Uterus (tissue), 4 donors: ENCODE measurements at places on chromosomes 7 and 10.
A peak's percentile ranks its signal among the peaks of the same experiment; 100 is the strongest.

- H3K27me3 ChIP-seq: no peaks in the 10 kb centered on the region
- no peaks in the 10 kb centered on the region for H3K4me1 ChIP-seq
- H3K27ac ChIP-seq: no peak overlapping the region
- no peak for DNase-seq
These were observed 85.4 kb upstream of the TRIL start for GRCh38 chr7:29043576-29043975.

DNA sequence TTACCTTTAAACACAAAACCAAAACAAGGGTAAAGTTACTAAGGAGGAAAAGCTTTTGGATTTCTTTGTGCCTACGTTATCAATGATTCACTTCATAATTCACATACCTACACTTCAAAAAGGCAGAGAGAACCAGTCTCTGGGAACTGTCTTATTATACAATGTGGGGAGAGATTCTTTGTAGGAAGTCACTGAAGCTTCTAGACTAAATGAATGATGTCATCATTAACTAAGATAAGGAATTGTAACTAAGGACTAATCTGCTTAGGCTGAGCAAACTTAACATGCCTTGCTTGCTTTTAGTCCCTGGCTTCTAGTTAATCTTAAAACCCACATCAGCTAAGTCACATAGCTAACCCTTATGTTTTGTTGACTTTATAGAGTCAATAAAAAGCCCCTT, 771.2 kb downstream of the NXPH1 start:
- no peak overlapping the region for H3K27ac ChIP-seq
- no peaks in the 10 kb centered on the region for H3K4me1 ChIP-seq
- H3K27me3 ChIP-seq: no peaks in the 10 kb centered on the region
- DNase-seq: no peak

DNA sequence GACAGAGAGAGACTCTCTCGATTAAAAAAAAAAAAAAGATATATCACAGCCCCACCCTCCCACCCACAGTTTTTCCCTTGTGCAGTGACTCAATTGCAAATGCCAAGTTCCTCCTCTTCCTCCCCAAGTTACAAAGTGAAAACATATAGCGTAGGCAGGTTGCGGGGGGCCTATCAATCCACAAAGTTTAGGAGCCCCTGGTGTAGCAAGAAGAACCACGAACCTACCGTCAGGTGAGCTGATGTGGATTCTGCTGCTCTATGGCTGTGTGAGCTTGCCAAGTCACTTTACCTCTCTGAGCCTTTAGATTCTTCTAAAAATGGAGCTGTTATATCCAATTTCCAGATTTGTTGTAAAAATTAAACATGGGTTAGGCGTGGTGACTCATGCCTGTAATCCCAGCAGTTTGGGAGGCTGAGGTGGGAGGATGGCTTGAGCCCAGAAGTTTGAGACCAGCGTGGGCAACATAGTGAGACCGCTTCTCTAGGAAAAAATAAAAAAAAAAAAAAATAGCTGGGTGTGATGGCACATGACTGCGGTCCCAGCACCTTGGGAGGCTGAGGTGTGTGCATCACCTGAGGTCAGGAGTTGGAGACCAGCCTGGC, 8.2 kb upstream of the RHBDD2 start:
- H3K27ac ChIP-seq: no peak overlapping the region
- H3K27me3 ChIP-seq: no peaks in the 10 kb centered on the region
- no peaks in the 10 kb centered on the region for H3K36me3 ChIP-seq
- no peak overlapping the region for H3K4me3 ChIP-seq
- DNase-seq: no peak

GRCh38 chr7:156543699-156544598, 96.6 kb upstream of the RNF32 start:
- H3K36me3 ChIP-seq: no peaks in the 10 kb centered on the region
- no peaks in the 10 kb centered on the region for H3K27me3 ChIP-seq
- no peak overlapping the region for H3K4me3 ChIP-seq
- DNase-seq: no peak
- H3K4me1 ChIP-seq: no peaks in the 10 kb centered on the region
- H3K27ac ChIP-seq: no peak overlapping the region

- no peaks in the 10 kb centered on the region for H3K27me3 ChIP-seq
- H3K27ac ChIP-seq: no peak overlapping the region
- no peaks in the 10 kb centered on the region for H3K36me3 ChIP-seq
These were observed 108.2 kb downstream of the OSBPL3 start for GRCh38 chr7:24871770-24872169.

DNA sequence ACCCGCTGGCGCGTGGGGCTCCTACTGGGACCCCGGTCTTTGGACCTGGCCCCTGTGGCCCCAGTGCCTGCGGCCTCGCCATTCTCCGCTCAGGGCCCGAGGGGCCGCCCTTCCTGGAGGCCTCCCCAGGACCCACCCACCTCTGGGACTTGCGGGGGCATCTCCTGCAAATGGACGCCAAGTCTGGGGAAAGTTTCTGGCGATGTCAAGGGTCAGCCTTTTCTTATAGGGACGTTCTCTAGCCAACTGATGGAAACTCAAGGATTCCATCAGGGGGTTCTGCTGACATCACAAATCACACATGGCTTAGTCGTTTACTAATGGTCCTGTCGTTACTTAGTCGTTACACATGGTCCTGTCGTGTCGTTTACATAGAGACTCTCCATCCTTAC, 57.7 kb upstream of the RHOBTB1 start:
- no peaks in the 10 kb centered on the region for H3K36me3 ChIP-seq
- H3K4me1 ChIP-seq: no peaks in the 10 kb centered on the region
- no peak for DNase-seq
- peak overlapping the region; percentile 2 for H3K4me3 ChIP-seq
- no peaks in the 10 kb centered on the region for H3K27me3 ChIP-seq

- no peak overlapping the region for H3K27ac ChIP-seq
- H3K4me3 ChIP-seq: no peak overlapping the region
- no peak for DNase-seq
- no peaks in the 10 kb centered on the region for H3K36me3 ChIP-seq
These were observed 60.4 kb downstream of the ANKIB1 start for GRCh38 chr7:92306153-92306552.

- H3K27ac ChIP-seq: peak overlapping the region; percentile 76
- no peak overlapping the region for H3K4me3 ChIP-seq
- H3K4me1 ChIP-seq: peaks cover 13% of the 10 kb centered on the region
- H3K27me3 ChIP-seq: peaks cover 4% of the 10 kb centered on the region
These were observed 18.6 kb upstream of the IFIT2 start for GRCh38 chr10:89283025-89283935.

- no peaks in the 10 kb centered on the region for H3K27me3 ChIP-seq
- H3K4me3 ChIP-seq: no peak overlapping the region
- no peaks in the 10 kb centered on the region for H3K4me1 ChIP-seq
- H3K36me3 ChIP-seq: no peaks in the 10 kb centered on the region
- DNase-seq: no peak
- H3K27ac ChIP-seq: no peak overlapping the region
These were observed 556.2 kb upstream of the FZD8 start for GRCh38 chr10:36198322-36198721.

GRCh38 chr7:128120976-128121490, 89.8 kb upstream of the LRRC4 start:
- no peaks in the 10 kb centered on the region for H3K27me3 ChIP-seq
- no peak overlapping the region for H3K4me3 ChIP-seq
- H3K27ac ChIP-seq: no peak overlapping the region
- no peaks in the 10 kb centered on the region for H3K36me3 ChIP-seq
- no peak for DNase-seq
- H3K4me1 ChIP-seq: no peaks in the 10 kb centered on the region

GRCh38 chr10:127910464-127910770, 3.5 kb downstream of the PTPRE start:
- no peak overlapping the region for H3K4me3 ChIP-seq
- no peaks in the 10 kb centered on the region for H3K36me3 ChIP-seq
- no peaks in the 10 kb centered on the region for H3K27me3 ChIP-seq
